Posterior vena cava (tissue), 2 donors: ENCODE measurements at places on chromosomes 3 and 15. TPM values are rescaled to one million over a fixed set of nuclear protein-coding genes. Genes with fewer than 3 reads are reported as not detected.

Gene BDH1
- 3.4 TPM for total RNA-seq

Gene MYO5C
- 8.6 TPM for total RNA-seq

Gene LOXL1
- total RNA-seq, result 110 TPM

Gene CPA3
- 7.1 TPM for total RNA-seq

Gene PIK3CA
- total RNA-seq, result 34.9 TPM

Gene CCR8
- not detected for total RNA-seq

Gene AMOTL2
- total RNA-seq, result 49.9 TPM
